ENCODE measurements at places on chromosomes 6 and 20.

DNA sequence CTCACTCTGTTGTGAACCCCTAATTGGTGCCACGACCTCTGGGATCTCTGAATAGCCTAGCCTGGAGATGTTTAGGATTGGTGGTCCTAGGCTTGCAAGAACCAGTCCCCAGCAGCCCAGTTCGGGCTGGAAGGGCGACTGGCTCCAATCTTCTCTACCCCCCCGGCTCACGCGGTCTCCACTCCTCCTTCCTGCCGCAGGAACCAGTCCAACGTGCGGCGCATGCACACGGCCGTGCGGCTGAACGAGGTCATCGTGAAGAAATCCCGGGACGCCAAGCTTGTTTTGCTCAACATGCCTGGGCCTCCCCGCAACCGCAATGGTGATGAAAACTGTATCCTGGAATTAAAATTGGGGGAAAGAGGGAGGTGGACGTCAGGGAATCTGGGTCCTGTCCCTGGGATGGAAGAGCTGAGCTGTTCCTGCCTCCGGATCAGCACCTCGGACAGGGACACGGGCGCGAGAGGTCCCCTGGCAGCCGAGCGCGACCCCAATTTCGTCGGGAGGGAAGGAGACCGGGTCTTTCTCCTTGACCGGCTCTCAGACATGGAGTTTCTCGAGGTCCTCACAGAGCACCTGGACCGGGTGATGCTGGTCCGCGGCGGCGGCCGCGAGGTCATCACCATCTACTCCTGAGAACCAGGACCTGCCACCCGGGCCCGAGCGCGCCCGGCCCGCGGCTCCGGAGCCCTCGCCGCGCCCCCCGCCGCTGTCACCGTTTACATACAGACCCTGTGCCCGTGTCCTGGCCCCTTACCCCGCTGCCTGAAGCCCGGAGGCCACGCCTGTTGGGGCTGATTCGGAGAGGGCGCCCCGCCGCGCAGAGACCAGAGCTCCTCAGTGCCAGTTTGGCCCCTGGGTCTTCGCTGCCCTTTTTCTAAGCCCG lies 28.2 kb downstream of the SLC12A5 start:
- no peak for DNase-seq

DNA sequence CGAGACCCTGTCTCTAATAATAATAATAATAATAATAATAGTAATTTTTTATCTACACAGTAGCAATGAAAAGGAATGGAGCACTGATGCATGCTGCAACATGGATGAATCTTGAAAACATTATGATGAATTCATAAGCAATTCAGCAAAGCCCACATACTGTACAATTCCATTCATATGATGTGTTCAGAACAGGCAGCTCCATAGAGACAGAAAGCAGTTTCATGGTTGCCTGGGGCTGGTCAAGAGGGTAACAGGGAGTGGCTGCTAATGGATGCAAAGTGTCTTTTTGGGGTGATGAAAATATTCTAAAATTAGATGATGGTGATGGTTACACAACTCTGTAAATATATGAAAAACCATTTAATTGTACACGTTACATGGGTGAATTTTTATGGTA lies 43.6 kb downstream of the SLC24A3 start:
- no peak for DNase-seq

GRCh38 chr20:52047811-52048764 lies 143.5 kb downstream of the ZFP64 start:
- peak; percentile 65 for DNase-seq

- no peak for DNase-seq
Measured at GRCh38 chr20:48921883-48922820, 641 bp downstream of the ARFGEF2 start.

DNA sequence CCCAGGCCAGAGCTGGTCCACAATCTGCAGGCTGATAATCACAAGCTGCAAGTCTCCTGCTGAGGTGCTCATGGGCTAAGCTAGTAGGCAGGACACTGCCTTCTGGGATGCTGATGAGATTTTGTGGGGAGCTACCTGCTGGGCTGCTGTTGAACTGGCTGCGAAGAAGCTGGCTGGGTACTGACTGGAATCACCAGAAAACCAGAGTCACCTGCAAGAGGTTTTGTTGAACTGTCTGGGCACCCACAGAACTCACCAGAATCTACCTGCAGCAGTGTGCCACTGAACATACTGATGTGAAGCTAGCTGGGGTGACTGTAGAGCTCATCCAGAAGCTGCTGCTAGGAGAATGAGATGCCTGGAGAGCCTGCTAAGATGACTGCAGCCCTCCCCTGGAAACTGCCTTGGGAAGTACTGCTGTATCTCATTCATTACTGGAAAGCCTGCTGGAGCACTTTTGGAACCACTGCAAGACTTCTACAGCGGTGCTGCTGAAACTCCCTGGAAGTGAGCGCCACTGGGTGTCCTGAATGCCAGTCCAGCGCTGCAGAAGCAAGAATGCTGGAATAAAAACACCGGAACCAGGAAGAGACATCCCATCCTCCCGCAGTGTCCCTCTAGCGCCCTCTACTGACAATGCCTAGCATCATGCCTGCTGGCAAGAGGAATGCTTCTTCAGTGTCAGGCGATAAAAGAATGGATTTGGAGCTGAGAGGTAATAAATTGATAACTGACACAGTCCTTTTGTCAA lies 64.9 kb upstream of the ARHGAP18 start:
- DNase-seq, result peak; percentile 31

DNA sequence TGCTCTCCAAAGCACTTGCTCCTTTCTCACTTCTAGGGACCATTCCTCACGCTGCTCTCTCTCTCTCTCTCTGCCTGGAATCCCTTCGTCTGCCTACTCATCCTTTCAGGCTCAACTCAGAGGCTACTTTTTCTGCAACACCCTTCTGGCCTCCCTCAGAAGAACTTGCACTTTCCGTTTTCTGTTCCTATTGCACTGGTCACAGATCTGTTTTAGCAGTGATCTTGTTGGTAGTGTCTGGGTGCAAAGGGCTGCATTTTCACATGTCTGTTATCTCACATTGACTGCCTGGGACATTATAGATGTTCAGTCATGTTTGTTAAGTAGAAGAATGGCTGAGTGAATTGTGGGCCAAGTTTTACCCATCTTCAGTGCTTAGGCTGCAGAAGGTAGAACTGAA lies 63.5 kb downstream of the RIN2 start:
- DNase-seq, result no peak

DNA sequence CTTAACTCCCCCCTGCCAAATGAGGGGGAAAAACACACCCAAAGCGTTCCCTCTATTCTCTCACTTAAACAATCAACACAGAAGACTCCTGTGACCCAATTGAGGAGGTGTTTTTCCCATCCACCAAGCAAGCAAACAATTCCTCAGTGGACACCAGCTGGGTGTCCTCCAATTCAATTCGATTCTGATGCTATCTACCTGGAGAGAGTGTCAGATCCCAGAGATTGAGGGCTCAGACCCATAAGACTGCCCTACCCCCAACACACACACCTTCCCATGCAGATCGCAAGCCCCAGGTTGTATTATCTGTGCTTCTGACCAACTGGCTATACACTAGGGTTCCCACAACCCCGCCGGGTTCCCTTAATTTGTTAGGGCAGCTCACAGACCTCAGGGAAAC lies 36.8 kb downstream of the MYLIP start:
- no peak for DNase-seq

- DNase-seq, result peak; percentile 50
Measured at GRCh38 chr6:13229205-13230085, 98.9 kb downstream of the TBC1D7 start.

DNA sequence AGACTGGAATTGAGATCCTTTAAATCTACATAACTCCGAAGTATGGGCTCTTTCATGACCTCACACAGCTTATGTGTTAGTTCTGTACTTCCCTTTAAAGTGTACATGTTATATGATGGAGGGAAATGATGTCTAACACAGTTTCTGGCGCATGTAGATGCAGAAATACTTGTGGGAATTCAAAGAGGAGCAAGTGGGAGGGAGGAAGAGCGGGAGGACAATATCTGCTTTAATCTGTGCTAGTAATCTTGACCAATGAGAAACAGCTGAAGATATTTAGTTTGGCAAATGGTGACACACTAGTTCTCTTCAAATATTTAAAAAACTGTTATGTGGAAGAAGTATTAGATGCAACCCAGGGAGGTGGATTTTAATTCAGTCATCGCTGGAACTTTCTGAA lies 62.9 kb upstream of the PLEKHG1 start:
- DNase-seq, result no peak

GRCh38 chr6:22250486-22250885 lies 46.4 kb downstream of the PRL start:
- DNase-seq, result no peak

- DNase-seq, result no peak
Measured at GRCh38 chr6:6235786-6236185, 84.7 kb downstream of the F13A1 start.

DNA sequence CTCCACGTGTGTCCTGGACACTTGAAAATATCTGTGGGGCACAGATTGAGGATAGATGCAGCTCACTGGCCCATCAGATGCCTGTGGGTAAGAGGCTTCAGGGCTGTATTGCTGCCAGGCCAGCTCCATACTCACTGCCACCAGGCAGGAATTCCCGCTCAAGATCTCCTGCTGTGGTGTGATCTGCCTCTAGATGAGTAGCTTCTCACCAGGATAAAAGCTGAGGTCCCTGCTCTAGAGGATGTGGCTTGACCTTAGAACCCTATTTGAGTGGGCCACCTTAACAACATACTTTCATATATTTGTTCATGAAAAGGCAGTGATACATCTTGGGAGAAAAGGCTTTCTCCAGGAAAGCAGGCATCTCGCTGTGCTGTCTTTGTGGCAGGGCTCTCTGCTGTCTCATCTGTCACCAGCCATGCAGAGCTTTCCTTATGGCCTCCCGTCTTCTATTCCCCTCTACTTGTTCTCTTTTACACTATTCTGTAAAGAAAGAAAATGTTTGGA lies 165.7 kb upstream of the RNF217 start:
- DNase-seq, result no peak

DNA sequence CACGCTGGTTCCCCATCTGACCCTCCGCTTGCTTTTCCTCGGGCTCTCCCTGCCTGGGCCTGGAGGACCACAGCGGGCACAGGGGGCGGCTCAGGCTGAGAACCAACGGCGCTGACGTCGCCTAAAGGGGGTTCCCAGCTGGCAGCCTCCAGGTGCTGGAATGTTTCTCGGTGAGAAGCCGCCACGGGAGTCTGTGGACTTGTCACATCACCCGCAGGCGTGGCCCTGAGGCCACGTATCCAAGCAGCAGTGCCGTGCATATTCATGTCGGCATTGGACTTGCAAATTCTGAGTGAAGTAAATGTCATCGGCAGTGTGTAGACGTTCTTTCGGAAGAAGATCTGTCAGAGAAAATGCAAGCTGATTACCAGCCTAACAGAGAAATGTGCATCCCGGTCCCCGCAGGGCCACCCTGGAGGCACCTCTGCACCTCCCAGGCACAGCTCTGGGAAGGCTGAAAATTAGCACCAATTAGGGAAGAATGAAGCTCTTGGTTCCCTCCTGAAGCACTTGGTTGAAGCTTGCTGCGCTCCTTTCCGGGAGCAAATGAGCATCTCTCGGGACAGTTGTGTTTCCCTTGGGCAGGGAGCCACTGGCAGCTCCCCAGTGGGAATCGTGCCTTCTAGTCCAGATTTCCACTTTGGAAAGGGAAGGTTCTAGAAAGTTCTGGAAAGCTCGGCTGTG lies 24.3 kb downstream of the NTSR1 start:
- no peak for DNase-seq

- no peak for DNase-seq
Measured at GRCh38 chr6:113907102-113907815, 50.1 kb downstream of the MARCKS start.

GRCh38 chr6:112639391-112639831 lies 292.3 kb downstream of the RFPL4B start:
- no peak for DNase-seq

- DNase-seq, result no peak
Measured at GRCh38 chr6:163381118-163381756, 33.3 kb upstream of the QKI start.

- DNase-seq, result no peak
Measured at GRCh38 chr6:20640181-20640580, 105.9 kb downstream of the CDKAL1 start.

GRCh38 chr20:1003920-1004697 lies 2.0 kb upstream of the RSPO4 start:
- no peak for DNase-seq

DNA sequence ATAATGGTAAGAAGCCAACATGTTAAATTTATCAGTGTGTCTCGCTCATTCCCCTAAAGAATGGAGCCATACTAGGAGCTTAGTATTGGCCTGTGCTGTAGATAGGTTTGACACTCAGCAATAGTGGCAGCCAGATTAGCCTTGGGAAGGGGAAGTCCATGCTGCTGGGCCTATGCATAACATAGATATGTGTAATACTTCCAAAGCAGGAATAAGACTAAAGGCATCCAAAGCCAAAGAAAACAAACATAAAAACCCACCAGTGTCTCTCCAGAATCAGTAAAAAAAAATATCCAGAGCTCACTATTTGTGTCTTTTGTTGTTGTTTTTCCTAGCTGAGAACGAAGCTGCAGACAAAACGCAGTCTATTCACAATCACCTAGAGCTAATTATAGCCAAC lies 104.2 kb upstream of the STXBP5 start:
- DNase-seq, result no peak

- DNase-seq, result no peak
Measured at GRCh38 chr6:29724937-29725869, 2.0 kb downstream of the HLA-F start.

GRCh38 chr6:14396826-14397517 lies 279.4 kb downstream of the CD83 start:
- peak; percentile 27 for DNase-seq

GRCh38 chr20:58305061-58305460 lies 4.5 kb upstream of the RAB22A start:
- no peak for DNase-seq

DNA sequence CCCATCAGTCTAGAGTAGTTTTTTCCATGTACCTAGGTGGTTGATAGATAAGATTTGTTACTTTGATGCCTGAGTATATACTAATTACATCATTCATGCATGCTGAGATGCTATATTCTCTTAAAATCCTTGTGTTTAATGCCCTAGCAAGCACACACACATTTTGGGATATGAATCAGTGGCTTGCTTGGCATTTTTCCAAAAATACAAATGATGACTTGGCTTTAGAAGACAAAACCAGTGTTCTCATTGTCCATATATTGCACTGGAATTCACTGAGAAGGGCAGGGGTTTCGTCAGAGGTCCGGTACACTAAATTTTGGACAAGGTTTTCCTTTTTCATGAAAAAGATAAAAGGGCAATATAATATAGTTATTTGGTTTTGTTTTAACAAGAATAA lies 24.9 kb downstream of the GTPBP2 start:
- DNase-seq, result no peak

- DNase-seq, result no peak
Measured at GRCh38 chr20:13639150-13639497, 392 bp upstream of the TASP1 start.

GRCh38 chr20:47358672-47359529 lies 2.4 kb upstream of the ZMYND8 start:
- DNase-seq, result no peak

Data from activated naive CD8-positive, alpha-beta T cell treated with anti-CD3 and anti-CD28 coated beads for 36 hours (primary cell).